ENCODE measurements at places on chromosomes 13 and 19. TPM values are rescaled to one million over a fixed set of nuclear protein-coding genes. Genes with fewer than 3 reads are reported as not detected.

GRCh38 chr13:99527301-99527700 lies 26.0 kb downstream of the TM9SF2 start:
- no peaks in the 10 kb centered on the region for H3K27me3 ChIP-seq
- H3K36me3 ChIP-seq, result peaks cover 13% of the 10 kb centered on the region
- H3K27ac ChIP-seq, result no peak overlapping the region
- no peak for DNase-seq
- H3K4me1 ChIP-seq, result no peaks in the 10 kb centered on the region

- H3K4me3 ChIP-seq, result no peak overlapping the region
- H3K36me3 ChIP-seq, result no peaks in the 10 kb centered on the region
- H3K4me1 ChIP-seq, result peaks cover 10% of the 10 kb centered on the region
- H3K27ac ChIP-seq, result no peak overlapping the region
- peaks cover 49% of the 10 kb centered on the region for H3K27me3 ChIP-seq
- no peak for DNase-seq
These were observed 5.3 kb downstream of the RGS9BP start for GRCh38 chr19:32680986-32681385.

GRCh38 chr13:77459592-77459991 lies 75.9 kb upstream of the SCEL start:
- peak overlapping the region; percentile 30 for H3K27ac ChIP-seq
- no peak overlapping the region for H3K4me3 ChIP-seq
- no peaks in the 10 kb centered on the region for H3K36me3 ChIP-seq
- no peak for DNase-seq
- H3K27me3 ChIP-seq, result no peaks in the 10 kb centered on the region

GRCh38 chr19:756236-756635 lies 5.3 kb downstream of the MISP start:
- H3K4me3 ChIP-seq, result no peak overlapping the region
- peaks cover 4% of the 10 kb centered on the region for H3K36me3 ChIP-seq
- H3K27me3 ChIP-seq, result no peaks in the 10 kb centered on the region
- peaks cover 4% of the 10 kb centered on the region for H3K4me1 ChIP-seq
- no peak overlapping the region for H3K27ac ChIP-seq

DNA sequence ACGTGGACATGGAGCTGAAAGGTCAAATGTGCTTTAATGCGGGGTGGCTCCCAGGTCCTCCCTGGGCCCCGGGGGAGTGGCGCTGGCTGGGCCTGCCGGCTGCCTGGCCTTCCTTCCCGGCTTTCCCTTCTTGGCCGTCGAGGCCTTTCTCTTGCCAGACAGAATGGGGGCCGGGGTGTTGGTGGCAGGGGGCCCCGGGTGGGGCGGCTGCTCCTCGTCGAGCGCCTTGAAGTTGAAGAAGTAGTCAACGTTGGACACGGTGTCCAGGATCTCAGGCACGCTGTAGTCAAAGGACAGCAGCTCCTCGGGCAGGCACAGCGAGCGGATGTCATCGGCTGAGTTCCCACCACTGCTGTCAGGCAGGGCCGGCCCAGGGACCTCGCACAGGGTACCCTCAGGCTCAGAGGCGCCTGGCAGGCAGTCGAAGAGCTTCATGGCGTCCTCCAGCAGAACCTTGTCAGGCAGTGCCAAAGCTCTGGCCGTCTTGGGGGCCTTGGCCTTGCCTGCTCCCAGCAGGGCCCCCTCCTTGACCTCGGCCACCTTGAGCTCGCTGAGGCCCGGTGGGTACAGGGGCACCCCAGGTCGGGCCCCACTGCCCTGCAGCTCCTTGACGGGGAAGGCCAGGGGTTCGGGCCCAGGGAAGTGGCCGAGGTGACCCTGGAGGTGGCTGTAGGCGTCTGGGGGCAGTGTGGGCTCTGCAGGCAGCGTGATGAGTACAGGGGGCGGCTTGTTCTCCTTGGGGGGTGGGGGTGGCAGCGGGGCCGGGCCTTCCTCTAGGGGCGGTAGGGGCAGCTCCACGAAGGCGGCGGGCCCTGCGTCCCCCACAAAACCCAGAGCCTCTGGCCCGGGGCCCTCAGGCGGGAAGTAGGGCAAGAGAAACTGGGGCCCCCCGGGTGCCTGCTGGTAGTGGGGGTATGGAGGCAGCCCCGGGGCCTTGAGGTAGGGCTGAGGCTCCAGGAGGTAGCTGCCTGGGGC lies 1.3 kb downstream of the PRR22 start:
- peaks cover 8% of the 10 kb centered on the region for H3K36me3 ChIP-seq
- no peak overlapping the region for H3K27ac ChIP-seq
- DNase-seq, result no peak
- H3K27me3 ChIP-seq, result no peaks in the 10 kb centered on the region

DNA sequence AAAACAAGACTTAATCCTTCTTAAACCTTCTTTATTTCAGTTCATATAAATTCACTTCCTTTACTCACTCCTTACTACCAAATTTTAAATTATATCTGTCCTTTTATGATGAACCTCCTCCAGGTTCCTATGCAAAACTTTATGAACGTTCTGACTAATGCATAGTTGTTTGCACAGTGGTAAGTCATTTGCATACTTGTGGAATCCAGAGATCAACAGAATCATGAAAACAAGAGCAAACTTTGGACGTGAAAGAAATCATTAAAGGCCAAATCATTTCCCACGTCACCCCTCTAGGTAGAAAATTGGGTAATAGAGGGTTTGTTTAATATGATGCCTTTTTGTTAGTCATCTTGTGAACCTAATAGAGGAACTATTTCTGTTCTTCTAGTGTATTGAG lies 32.3 kb upstream of the MYCBP2 start:
- no peak for DNase-seq
- H3K4me3 ChIP-seq, result no peak overlapping the region
- peaks cover 35% of the 10 kb centered on the region for H3K4me1 ChIP-seq
- H3K27me3 ChIP-seq, result no peaks in the 10 kb centered on the region
- H3K36me3 ChIP-seq, result no peaks in the 10 kb centered on the region

DNA sequence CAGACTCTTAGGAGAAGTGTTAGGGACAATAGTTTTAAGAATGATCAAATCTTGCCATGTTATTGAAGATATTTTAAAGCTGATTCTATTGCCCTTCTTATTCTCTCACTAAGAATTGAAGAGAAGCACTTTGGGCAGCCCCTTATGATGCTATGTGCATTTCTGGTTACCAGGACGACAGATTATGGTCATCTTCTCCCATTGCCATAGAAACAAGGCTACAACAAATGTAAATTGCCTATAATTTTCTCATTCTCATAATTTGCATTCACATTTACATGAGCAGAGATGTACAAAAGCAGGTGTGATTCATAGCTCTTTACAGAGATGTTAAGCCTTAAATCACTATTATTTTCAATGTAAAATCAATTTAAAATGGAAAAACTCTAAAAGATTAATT lies 137.3 kb upstream of the PCDH9 start:
- H3K27me3 ChIP-seq, result no peaks in the 10 kb centered on the region
- H3K36me3 ChIP-seq, result no peaks in the 10 kb centered on the region
- no peak overlapping the region for H3K4me3 ChIP-seq

- H3K36me3 ChIP-seq, result no peaks in the 10 kb centered on the region
- peaks cover 2% of the 10 kb centered on the region for H3K27me3 ChIP-seq
These were observed 170.5 kb downstream of the SHISA2 start for GRCh38 chr13:25881136-25881926.

DNA sequence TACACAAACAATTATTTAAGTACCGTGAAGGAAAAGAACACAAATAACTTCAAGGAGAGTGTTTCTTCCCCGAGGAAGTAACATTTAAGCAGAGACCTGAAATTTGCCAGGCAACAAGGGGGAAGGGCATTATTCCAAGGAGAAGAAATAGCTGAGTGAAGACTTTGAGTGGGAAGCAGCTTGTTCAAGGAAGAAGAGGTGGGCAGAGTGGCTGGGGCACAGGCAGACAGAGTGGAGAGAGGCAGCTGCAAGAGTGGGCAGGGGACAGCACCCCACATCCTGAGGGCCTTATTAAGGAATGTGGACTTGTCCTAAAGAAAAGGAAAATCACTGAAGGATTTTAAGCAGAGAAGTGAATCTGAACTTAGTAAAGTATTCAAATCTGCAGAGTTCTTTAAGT lies 4.7 kb upstream of the DCLK1 start:
- peaks cover 4% of the 10 kb centered on the region for H3K36me3 ChIP-seq
- H3K4me1 ChIP-seq, result no peaks in the 10 kb centered on the region
- H3K27ac ChIP-seq, result no peak overlapping the region
- DNase-seq, result no peak
- no peak overlapping the region for H3K4me3 ChIP-seq

DNA sequence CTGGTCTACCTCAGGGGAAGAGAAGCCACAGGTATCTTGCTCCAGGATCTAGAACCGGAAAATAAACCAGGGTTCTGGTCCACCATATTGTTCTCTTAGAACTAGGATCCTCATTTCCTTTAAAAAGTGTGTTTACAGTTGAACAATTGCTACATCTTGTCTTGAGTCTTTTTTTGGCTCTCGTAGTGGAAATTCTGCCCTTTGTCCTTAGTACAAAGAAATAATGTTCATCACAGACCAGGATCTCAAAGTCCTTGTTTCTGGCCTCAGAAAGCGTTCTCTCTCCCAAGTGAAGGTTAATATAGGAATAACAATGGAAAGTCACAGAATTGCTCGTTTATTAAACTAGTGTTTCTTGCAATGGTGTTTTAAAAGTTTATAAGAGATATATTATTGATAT lies 20.8 kb downstream of the KLF2 start:
- H3K36me3 ChIP-seq, result no peaks in the 10 kb centered on the region
- no peak overlapping the region for H3K27ac ChIP-seq
- no peaks in the 10 kb centered on the region for H3K27me3 ChIP-seq

DNA sequence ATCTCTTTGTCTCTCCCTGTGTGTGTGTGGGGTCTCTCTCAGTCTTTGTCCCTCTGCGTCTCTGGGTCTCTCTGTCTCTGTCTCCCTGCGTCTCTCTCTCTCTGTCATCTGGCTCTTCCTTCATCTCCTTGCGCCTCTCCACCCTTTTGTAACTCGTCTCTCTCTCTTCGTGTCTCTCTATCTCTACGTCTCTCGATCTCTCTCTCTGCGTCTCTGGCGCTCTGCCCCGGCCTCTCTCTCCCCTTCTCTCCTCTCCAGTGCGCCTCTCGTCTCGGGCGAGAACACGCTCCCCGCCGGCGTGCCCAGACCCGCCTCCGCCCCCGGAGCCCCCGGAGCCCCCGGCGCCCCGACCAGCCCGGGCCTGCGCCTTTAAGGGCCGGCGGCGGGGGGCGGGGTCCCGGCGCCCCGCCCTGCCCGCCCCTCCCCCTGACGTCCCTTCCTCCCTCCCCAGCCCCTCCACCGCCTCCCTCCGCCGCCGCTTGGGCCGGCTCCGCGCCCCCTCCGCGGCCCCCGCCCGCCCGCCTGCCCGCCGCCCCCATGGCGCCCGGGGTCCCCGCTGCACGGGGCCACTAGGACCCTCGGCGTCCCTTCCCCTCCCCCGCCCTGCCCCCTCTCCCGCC lies at the start of gene MARK4:
Gene MARK4 (plus strand): TSS at position 440 of the 620 bp plus-strand sequence. CDS start 318 bp downstream, outside the sequence.
- H3K36me3 ChIP-seq, result no peaks in the 10 kb centered on the region
- H3K4me1 ChIP-seq, result peaks cover 25% of the 10 kb centered on the region
- DNase-seq, result peak; percentile 48
- H3K27ac ChIP-seq, result no peak within 1 kb of the TSS
- H3K4me3 ChIP-seq, result peak within 1 kb of the TSS; percentile 89

DNA sequence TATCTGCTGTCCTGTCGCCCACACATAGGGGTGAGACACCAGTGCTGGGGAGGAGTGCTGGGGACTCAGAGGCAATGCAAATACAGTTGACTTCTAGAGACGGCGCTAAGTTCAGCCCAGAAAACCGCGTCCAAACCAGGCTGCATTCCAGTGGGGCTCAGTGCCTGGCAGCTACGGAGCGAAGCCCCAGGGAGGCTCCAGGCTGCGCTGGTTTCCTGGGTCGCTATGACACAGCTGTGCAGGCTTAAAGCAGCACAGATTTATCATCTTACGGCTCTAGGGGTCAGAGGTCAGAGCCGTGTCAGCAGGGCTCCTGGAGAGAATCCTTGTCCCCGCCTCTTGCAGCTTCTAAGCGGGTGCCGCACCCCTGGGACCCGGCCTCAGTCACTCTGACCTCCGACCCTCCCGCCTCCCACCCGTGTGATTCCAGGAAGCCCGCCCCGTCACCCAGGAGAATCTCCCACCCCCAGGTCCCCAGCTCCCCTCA lies 61.6 kb downstream of the ANKRD10 start:
- no peaks in the 10 kb centered on the region for H3K27me3 ChIP-seq
- DNase-seq, result no peak
- no peak overlapping the region for H3K27ac ChIP-seq
- peaks cover 33% of the 10 kb centered on the region for H3K4me1 ChIP-seq
- peaks cover 4% of the 10 kb centered on the region for H3K36me3 ChIP-seq

GRCh38 chr19:56765137-56765536 lies 75.4 kb downstream of the PEG3 start:
- DNase-seq, result no peak
- H3K4me3 ChIP-seq, result no peak overlapping the region
- no peaks in the 10 kb centered on the region for H3K27me3 ChIP-seq
- no peaks in the 10 kb centered on the region for H3K4me1 ChIP-seq
- H3K36me3 ChIP-seq, result peaks cover 18% of the 10 kb centered on the region

DNA sequence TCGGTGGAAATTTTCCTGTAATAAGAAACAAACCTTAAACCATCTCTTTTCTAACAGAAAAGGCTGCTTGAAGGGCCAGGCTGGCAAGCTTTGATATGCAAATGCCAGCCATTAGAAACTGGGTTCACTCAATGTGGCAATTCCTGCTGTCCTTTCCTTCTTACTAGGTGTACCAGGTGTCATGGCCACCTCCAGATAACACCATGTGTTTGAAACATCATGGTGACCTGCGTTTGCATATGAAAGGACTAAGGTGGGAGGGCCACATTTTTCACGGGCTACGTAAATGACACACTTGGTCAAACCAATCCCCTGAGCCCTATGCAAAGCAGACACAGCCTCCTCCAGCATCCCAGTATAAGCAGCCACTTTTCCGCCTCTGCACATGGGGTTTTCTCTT lies 789.1 kb upstream of the SLITRK5 start:
- no peaks in the 10 kb centered on the region for H3K27me3 ChIP-seq
- H3K27ac ChIP-seq, result no peak overlapping the region
- H3K4me3 ChIP-seq, result no peak overlapping the region
- no peak for DNase-seq

GRCh38 chr13:77014906-77015685 lies 11.9 kb downstream of the FBXL3 start:
- H3K4me3 ChIP-seq, result no peak overlapping the region
- no peak for DNase-seq
- no peaks in the 10 kb centered on the region for H3K4me1 ChIP-seq
- no peak overlapping the region for H3K27ac ChIP-seq
- no peaks in the 10 kb centered on the region for H3K27me3 ChIP-seq

- no peaks in the 10 kb centered on the region for H3K4me1 ChIP-seq
- peaks cover 75% of the 10 kb centered on the region for H3K27me3 ChIP-seq
- DNase-seq, result no peak
- no peaks in the 10 kb centered on the region for H3K36me3 ChIP-seq
- H3K4me3 ChIP-seq, result no peak overlapping the region
These were observed 752 bp upstream of the HAS1 start for GRCh38 chr19:51724543-51724942.

Gene PROZ
- total RNA-seq, result not detected

Gene ZNF578
- 0.86 TPM for total RNA-seq

Gene BRSK1
- total RNA-seq, result 50.0 TPM

Gene ZNF480
- 24.7 TPM for total RNA-seq

Gene DBP
- total RNA-seq, result 5.2 TPM

Gene CC2D1A
- total RNA-seq, result 31.7 TPM

Gene LGALS4
- total RNA-seq, result 0.86 TPM

Gene KLK15
- total RNA-seq, result not detected

All from neural crest cell (in vitro differentiated cells).